ENCODE measurements at places on chromosomes 5 and 9. TPM values are rescaled to one million over a fixed set of nuclear protein-coding genes. Genes with fewer than 3 reads are reported as not detected.

- DNase-seq = peak; percentile 71
Measured at GRCh38 chr9:99296291-99296951, 74.3 kb downstream of the SEC61B start.

GRCh38 chr5:118711727-118712126 lies 276.6 kb downstream of the DTWD2 start:
- DNase-seq = no peak

DNA sequence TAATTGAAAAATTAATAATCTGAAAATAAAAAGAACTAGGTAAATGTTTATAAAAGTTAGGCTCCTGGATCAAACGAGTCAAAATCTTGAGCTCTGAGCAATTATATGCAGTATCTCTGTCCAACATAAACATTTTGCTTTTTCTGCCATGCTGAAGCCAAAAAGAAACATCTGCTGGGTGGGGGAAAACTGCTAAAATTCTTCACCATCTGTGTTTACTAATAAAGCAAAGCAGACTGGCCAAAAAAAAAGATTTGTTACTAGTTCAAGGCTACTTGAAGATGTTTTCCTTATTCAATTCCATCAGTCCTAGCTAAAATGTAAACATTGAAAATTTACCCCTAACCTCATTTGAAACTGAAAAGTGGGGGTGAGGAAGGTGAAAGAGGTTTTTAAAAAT lies 29.7 kb downstream of the GTF3C4 start:
- DNase-seq = peak; percentile 91

DNA sequence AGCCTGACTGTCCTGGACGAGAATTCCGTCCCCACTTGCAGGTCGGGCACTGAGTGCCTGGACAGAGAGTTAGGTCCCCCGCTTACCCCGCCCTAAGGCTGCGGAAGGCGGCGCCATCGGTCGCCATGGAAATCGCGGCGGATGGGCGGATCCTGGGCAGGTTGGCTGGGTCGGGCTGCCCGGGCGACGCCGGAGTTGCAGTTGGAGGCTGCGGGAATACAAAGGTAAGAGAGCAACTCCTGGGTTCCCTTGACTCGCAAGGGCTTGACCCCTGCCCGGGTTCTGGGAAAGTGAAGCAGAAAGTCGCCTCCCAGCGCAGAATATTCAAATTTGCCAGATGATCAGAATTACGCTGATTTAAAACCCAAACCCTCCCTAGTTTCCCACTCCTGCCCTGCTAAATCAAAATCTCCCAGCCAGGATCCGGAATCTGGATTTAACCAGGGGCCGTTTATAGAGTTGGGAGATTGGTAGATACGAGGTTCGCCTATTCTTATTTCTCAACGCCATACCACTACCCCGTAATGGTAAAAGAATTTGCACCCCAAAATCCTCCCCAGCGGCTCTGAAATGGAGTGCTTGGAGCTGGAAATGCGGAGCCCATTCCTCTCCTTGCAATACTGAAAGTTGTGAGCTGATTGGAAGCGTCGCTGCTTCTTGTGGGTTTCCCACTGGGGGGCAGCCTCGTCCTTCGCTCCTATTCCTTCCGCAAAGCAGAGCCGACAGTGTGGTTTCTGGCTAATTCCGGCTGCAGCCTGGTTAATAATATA lies 156.4 kb upstream of the RASEF start:
- DNase-seq = peak; percentile 92

ORM2 gene
- 0.77 TPM for total RNA-seq

Data from lung (tissue), 17 donors.